Activated effector memory CD4-positive, alpha-beta T cell treated with anti-CD3 and anti-CD28 coated beads, Interleukin-2, amount 50 U/mL, for 16 hours (primary cell): ENCODE measurements at places on chromosomes 12 and 14.
A peak's percentile ranks its signal among the peaks of the same experiment; 100 is the strongest.

DNA sequence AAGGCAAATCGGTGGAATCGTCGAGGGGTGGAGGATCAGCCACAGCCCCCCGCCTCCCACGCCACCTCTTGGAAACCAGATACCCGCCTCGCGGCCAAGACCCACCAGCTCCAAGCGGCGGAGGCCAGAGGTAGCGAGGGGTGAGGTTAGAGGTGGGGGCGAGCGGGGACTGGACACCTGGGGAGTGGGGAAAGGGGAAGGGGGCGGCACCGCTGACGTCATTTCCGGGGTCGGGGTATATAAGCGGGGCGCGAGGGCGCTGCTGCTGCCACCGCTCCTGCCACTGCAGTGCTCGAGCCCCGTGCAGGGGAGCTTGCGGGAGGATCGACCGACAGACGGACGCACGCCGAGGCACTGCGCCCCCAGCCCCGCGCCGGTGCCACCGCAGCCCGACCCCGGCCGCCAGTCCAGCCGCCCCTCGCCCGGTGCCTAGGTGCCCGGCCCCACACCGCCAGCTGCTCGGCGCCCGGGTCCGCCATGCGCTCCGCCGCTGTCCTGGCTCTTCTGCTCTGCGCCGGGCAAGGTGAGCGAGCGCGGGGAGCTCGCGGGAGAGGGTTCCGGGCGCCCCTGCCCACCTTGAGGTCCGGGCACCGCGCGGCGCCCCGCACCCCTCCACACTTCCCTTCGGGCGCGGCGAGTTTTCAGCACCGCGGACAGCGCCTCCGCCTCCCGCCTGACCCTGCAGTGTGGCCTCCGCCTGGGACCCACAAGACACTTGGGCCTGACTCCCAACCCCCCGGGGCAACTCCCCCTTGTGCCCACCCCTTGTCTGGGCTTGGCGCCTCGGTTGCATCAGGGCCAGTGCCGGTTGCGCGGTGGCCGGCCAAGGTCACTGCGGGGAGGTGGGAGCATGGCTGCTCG, at the start of gene CHGA:
Gene CHGA (plus strand): TSS at position 268 of the 861 bp plus-strand sequence. CDS start 210 bp downstream, at position 478.
- DNase-seq = peak; percentile 80

DNA sequence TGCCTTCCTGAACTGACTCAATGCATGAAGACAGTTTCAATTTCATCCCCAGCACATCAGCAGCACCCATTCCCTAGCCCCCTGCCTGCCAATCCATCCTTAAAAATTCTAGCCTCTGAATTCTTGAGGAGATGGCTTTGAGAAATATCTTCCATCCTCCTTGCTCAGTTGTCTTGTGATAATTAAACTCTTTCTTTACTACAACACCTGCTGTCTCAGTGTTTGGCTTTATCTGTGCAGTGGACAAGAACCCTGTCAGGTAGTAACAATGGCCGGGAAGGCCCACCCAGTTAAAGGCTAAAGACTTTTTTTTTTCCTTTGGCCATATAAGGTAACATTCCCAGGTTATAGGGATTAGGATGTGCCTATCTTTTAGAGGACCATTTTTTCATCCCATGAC, 114.4 kb upstream of the NAP1L1 start:
- DNase-seq = no peak

DNA sequence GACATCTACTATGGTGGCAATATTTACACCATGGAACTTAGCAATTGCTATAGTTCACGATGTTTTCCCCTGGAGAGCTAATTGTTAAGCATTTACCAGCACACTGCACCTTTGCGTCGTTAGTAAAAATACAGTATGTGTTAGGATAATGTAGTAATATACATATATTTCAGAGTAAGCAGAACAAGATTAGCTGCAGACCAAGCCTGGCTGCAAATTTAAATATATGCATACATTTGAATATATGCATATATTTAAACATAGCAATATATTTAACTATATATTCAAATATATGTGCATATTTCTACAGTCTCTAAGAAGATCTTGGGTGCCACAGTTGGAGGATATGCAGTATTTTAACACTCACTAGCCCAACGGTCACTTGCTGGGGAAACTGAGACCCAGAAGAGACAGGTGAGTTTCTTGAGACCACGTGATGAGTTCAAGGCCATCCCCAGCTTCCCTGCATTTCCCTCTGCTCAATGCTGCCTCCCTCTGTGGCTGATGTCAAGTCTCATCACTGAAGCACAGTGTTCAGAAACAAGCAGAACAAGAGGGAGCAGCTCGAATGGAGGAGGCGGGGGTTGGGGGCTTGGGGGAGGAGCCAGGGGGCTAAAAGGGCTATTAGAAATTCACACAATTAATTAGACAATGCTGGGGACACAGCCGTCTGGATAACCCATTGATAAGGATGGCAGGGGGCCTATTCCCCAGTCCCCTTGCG, 708.0 kb downstream of the MED13L start:
- DNase-seq = no peak

GRCh38 chr12:67452119-67452805, 183.1 kb downstream of the CAND1 start:
- no peak for DNase-seq

DNA sequence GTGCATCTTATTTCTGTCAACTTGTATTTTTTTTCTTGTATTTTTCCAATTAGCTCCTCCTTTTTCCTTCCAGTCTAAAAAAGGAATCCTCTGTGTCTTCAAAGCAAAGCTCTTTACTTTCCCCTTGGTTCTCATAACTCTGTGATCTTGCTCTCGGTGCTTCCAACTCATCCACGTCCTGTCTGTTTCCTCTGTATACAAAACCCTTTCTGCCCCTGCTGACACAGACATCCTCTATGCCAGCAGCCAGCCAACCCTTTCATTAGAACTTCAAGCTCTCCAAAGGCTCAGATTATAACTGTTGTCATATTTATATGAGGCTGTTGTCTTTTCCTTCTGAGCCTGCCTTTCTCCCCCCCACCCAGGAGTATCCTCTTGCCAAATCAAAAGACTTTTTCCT, 32.4 kb downstream of the OAS2 start:
- no peak for DNase-seq

GRCh38 chr12:15962760-15963159, 51.6 kb downstream of the DERA start:
- no peak for DNase-seq

DNA sequence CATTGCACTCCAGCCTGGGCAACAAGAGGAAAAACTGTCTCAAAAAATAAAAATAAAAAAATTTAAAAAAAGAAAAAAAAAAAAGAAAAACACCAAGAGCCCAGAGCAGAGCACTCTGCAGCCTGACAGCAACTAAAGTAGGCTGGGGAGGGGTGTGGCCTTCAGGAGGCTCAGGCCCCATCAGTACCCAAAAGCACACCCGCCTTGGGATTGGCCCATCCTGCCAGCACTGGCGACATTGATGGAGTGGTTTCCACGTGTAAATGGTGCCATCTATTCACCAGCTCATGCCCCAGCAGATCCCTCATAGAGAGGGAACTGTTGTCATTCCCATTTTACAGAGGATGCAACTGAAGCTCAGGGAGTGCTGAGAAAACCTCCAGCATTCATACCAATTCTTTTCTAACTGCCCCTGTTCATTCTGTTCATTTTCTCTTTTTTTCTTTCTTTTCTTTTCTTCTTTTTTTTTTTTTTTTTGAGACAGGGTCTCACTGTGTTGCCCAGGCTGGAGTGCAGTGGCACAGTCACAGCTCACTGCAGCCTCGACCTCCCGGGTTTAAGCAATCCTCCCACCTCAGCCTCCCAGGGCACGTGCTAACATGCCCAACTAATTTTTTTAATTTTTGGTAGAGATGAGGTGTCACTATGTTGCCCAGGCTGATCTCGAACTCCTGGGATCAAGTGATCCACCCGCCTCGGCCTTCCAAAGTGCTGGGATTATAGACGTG, 89.3 kb downstream of the IRF2BPL start:
- DNase-seq = no peak

DNA sequence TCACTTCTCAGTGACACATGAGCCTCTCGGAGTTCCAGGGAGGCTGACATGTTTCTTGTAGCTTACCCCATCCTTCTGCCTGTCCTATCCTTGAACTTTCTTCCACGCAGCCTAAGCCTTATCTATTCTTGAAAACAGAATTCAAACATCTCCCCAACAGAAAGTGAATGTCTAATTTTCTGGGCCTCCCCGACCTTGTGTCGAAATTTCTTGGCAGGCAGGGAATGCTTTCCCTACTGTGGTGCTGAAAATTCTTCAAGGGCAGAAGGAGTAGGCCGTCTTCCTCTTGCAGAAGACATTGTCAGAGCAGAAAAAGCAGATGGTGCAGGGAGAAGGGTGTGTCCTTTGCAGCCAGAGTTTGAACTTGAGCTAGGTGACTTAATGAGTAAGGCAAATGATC, 63.0 kb upstream of the TCL1B start:
- DNase-seq = no peak

- DNase-seq = no peak
Measured at GRCh38 chr14:33634631-33635030, 316.2 kb downstream of the EGLN3 start.

GRCh38 chr12:27899151-27899661, 73.3 kb downstream of the PTHLH start:
- no peak for DNase-seq

DNA sequence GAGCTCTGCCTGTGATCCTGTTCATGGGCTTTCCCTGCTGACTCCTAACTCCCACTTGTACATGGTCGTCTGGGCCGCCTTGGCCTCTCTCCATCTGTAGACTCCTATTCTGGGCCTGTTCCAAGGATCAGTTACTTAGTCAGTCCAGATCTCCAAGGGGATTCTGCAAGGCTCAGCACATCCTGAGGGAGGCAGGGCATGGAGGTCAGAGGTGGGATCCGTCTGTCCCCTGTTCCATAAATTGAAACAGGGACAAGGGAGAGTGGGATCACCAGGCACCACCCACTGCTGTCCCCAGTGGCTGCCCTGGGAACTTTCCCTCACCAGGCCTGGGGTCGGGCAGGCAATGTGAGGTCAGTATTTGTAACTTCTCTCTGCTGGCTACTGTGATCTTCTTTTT, 43.5 kb downstream of the KCTD10 start:
- no peak for DNase-seq

DNA sequence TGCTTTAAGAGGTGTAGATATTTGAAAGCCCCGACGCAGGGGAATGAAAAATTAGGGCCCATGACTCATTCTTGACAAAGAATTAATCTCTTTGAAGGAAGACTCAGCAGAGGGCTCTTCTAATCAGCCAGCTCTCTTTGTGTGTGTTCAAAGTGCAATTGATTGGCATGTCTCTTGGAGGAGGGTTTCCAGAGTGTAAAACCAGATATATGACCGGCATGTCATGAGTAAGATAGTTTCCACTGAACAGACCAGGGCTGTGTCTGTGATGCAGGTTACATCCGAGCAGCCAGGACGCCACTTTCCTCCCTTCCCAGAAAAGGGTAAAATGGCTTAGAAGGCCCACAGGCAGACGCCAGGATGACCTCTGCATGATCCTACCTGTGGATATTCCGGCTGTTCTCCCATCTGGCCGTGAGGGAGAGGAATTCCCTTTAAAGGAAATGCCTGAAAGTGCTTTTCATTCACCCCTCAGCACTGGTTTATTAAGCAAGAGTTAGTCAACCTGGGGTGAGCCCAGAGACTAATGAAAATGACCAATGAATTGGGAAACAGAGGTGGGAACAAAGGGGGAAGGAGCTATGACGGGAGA, 7.2 kb upstream of the KRT75 start:
- no peak for DNase-seq

DNA sequence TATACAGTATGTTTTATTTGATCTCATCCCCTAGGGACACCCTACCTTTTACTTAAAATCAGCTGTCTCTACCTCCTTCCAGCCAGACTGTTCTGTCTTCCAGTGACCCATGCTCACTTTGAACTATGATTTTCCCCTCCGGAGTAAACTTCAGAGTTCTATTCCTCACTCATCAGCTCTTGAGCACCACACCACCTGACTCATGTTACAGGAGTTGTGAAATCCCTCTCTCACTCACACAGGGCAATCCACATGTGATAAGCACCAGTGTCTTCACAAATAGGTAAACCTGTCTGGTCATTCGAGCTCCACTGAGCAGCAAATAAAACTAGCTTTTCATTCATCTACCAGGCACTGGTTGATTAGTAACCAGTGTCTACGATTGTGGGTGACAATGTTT, 177.3 kb upstream of the BMP4 start:
- DNase-seq = no peak
